H9 (cell line): ENCODE measurements at places on chromosomes 13 and 19. TPM values are rescaled to one million over a fixed set of nuclear protein-coding genes. Genes with fewer than 3 reads are reported as not detected.

DNA sequence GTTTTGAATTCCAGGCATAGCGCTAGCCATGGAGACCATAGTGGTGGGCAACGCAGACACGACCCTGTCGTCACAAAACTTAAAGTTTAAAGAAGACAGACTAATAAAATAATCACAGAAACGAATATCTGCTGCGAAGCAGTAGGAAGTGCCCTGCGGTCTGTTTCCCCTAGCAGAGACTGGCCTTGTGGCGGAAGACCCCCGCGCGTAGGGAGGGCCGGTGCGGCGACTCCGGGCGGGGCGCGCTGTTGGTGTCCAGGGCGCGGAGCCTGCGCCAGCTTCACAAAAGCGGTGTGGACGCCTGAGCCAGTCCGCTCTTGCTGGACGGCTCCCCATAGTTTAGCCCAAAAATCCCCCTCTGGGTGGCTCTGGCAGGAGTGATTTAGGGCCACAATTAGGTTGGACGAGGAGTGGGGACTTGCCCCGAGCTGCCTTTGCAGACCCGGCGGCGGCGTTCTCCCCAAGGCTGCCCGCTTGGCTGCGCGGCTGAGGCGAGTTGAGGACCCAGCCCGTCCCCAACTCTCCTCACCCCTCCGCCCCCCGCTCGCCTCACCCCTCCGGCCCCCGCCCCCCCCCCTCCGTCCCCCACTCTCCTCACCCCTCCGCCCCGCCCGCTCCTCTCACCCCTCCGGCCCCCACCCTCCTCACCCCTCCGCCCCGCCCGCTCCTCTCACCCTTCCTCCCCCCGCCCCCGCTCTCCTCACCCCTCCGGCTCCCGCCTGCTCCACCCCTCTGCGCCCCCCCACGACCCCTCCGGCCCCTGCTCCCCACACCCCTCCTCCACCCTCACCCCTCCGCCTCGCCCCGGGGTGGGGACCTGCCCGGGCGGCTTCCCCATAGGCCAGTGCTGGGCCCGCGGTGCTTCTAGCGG is 14.2 kb upstream of the LATS2 start:
- DNase-seq = peak; percentile 78

GRCh38 chr13:41273831-41274441 is 10.6 kb upstream of the MTRF1 start:
- no peak for DNase-seq

DNA sequence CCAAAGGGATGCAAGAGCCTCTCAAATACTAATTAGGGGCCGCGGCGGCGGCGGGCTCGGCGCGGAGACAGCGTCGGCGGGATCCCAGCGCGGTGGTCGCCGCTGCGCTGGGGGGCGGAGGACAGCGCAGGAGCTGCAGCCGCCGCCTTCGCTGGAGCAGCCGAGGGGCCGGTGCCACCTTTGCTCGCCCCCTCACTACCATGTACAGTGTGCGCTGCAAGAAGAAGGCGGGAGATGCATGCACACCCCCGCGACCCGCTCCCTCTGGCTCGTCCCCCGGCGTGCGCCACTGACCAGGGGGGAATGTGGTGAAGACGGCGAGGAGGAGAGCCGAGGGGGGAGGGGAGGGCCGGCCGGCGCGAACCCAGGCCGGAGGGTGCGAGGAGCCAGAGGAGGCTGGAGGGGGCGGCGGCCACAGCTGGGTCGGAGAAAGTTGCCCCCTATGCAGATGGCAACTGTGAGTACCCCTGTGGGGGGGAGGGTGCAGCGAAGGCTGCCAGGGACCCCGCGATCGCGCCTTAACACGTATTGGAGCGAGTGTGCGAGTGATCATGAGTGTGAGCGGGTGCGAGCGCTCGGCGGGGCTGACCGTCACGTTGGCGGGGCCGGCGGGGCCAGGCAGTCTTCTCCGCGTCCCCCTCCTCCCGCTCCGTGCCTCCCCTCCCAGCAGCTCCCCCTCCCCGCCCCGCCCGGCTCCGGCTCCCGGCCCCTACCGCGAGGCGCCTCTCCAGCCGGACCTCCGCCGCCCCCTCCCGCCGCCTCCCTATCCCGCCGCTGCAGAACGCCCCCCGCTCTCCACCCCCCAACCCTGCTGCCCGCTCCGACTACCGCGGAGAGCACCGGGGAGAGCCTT is 808 bp downstream of the SLITRK5 start:
- DNase-seq = peak; percentile 53

KLK14 gene
- total RNA-seq = 0.26 and 0.46 TPM in 2 replicates

PGLYRP2 gene
- not detected in 2 replicates for total RNA-seq

- DNase-seq = no peak
Observed at GRCh38 chr19:6503407-6504201, 1.5 kb upstream of the TUBB4A start.

SLAIN1 gene
- total RNA-seq = 23.2 and 23.4 TPM in 2 replicates

CDC42EP5 gene
- 1.6 and 2.9 TPM in 2 replicates for total RNA-seq

- DNase-seq = no peak
Observed at GRCh38 chr13:97464561-97464960, 30.6 kb downstream of the RAP2A start.

GRCh38 chr13:78024996-78025395 is 106.4 kb upstream of the EDNRB start:
- no peak for DNase-seq

AP2A1 gene
- 108 and 109 TPM in 2 replicates for total RNA-seq

DNA sequence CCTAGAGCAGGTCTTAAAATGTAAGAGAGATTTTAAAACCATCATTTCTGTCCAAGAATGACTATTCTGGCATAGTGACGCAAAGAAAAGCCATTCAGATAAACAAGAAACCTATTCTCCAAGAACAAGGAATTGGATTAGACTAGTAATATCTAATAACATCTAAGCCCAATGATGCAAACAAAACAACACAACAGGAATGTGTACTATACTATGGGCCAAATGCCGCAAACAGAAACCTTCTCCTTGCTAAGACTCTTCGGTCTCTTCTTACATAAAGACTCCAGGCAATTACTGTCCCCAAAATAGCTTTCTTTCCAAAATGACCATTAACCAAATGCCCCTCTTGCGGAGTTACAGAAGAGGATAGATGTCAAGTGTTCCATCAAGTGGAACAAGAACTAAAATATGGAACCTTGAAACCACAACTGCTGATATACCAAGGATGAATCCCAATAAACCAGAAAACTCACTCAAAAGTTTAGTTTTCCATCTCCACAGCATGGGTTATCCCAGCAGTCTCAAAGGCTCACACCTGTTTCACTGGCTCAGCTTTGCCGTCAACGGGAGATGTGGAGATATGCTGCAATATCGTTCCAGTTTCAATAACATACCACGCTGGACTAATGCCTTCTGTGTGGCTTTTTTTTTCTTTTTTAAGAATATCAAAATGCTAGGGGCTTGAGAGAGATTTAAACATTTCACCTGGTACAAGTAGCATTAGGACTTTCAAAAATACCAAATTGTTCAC is 76.2 kb downstream of the FOXO1 start:
- DNase-seq = no peak

- DNase-seq = no peak
Observed at GRCh38 chr13:30179597-30180276, 127.6 kb downstream of the KATNAL1 start.

C19orf73 gene
- total RNA-seq = 0.72 and 1.1 TPM in 2 replicates

DNA sequence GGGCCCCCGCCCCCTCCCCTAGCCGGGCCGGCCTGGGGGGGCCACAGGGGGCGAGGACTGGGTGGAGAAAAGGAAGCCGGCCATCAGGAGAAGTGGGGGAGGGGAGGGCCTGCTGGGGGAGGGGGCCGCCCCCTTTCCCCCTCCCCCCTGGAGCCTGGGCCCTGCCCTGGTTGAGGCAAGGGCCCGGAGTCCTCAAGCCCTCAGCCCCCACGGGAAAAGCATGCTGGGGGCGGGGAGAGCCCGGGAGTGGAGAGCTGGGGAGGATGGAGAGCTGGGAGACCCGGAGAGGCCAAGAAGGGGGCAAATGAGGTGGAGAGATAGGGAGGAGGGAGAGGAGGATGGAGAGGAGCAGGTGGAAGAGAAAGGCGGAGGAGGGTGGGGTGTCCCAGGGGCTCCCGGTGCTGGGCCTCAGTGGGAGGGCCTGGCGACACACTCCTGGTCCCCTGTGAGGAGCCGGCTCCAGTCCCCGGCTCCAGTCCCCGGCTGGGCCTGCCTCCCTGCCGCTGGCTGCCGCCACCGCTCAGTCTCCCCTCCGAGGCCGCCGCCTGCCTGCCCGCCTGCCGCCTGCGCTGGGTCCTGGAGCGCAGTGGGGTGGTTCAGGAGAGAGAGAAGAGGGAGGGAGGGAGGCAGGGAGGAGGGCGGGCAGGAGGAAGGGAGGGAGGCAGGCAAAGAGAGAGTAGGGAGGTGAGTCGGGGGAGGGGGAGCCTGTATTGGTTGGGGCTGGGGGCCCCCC is at the start of gene GRIK5:
GRIK5 (minus strand) TSS at position 588 of the 733 bp plus-strand sequence. CDS start 4,436 bp downstream, outside the sequence.
- DNase-seq = peak; percentile 56

DNA sequence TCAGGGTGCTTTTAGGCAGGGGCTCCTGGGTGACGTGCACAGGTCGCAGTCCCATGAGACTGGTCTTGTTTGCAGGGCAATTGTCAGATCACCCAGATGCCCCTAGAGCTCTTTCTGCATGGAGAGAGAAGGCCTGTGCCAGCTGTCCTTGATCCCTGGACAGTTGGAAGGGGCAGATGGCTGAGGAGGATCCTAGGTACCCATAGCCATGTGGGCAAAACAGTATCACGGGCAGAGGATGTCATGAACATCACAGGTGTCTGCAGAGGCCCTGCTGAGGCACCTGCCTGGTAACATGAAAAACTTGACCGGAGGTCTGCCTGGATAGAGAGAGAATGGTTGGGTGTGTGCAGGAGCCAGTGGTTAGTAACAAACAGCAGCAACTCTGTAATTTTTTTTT is 99.3 kb downstream of the ZNF536 start:
- no peak for DNase-seq

MFSD12 gene
- 51.5 and 58.8 TPM in 2 replicates for total RNA-seq

SERTM1 gene
- 0.24 and 0.35 TPM in 2 replicates for total RNA-seq

SPRED3 gene
- 11.5 and 16.4 TPM in 2 replicates for total RNA-seq

ZNF563 gene
- 1.9 TPM in 2 replicates for total RNA-seq

GRCh38 chr19:41134616-41135015 is 20.4 kb downstream of the CYP2F1 start:
- DNase-seq = no peak

DNA sequence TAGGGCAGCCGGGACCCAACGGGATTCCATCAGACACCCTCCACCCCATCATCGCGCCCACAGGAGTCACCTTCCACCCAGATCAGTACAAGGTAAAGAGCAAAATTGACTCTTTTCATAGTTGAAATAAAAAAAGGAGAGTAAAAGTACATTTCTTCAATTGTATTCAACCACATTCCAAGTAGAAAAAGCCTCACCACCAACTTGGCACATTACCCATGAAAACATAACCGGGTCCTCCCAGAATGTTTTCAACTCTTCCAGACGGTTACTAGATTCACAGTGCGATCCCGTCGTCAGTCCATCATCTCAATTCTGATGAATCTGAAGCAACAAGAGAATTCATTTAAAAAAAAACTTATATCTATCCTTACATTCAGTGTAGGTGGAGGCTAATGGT is 125.2 kb downstream of the RAB20 start:
- no peak for DNase-seq

DNA sequence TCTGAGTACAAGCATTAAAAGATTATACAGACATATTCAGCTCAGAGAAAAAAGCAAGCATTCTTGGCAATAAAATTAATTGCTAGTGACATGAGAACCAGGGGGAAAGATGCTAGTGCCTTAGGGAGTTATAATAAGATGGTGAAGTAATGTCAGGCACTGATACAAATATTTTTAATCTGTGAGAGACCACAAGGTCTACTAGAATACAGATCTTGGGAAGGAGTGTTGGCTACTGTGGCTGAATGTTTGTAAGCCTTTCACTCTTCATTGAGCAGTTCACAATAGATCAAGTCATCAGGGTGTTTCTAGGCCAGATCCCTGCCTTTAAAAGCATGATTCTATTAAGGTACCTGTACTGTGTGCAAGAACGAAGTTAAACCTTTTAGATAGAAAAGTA is 16.4 kb downstream of the FREM2 start:
- DNase-seq = no peak

SBNO2 gene
- 41.3 and 46.3 TPM in 2 replicates for total RNA-seq

GRCh38 chr19:51091126-51091525 is 8.4 kb upstream of the KLK14 start:
- no peak for DNase-seq

ZNF415 gene
- 10.3 and 12.3 TPM in 2 replicates for total RNA-seq

DNA sequence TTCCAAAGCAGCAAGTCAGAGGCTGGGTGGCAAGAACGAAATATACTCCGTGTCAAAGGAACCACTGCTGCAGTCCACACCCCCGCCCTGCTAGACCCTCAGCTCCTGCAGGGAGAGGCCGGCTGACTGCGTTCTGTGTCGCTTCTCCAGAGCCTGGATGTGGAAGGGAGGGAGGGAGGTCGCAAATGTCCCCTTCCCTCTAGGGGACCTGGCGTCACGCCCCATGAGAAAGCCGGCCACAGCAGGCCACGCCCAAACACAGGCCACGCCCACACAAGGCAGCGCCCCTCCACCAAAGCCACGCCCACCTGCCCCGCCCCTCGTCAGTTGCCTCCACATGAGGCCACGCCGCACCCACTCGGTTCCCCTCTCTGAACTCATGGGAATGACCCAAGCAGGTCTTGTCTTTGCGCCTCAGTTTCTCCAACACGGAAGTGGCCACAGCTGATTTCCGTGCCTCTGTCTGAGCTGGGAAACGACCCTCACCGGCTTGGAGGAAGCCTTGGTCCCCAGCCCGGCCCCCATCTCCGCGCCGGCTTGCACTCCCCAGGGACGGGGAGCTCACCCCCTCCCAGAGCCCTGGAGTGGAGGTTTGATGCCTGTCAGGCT is 38.4 kb upstream of the TCF3 start:
- peak; percentile 87 for DNase-seq
